Esophagus mucosa (tissue), 1 donor: ENCODE measurements at places on chromosomes 5 and 9. TPM values are rescaled to one million over a fixed set of nuclear protein-coding genes. Genes with fewer than 3 reads are reported as not detected.

DNA sequence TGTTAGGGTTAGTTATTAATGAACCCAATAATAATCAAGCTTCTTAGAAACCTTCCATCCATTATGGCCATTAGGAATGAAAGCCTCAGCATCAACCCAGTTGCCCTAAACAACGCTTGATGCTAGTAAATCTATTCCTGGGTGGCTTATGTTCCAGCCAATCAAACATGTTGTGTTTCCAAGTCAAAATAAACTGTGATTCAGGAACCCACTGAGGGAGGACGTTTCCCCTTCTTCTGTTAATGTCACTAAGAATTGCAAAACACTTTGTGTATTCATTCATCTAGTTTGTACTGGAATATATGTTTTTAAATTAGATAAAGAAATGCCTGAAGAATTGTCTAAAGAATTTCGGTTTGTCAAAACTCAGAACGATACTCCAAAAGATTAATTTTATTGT, 142.5 kb upstream of the MSX2 start:
- ATAC-seq = no peak

DNA sequence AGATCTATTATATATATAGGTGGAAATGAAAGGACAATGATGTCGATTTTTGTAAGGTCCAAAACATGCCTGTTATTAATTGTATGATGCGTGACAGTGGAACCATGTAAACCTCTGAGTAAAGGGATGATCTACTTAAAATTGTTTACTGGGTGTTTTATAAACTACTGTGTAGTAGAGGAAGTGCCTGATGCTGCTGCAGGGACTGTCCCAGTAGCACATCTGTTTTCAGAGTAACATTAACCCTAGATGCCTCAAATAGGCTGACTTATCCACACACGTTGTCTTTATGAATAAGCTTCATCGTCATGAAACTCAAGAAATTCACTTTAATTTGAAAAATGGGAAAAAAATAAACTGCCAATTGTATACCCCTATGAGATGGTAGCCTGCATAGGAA, 1.7 kb downstream of the CAMK4 start:
- no peak for ATAC-seq

GRCh38 chr5:100175346-100175745, 359.8 kb upstream of the FAM174A start:
- no peak for ATAC-seq

- no peak for ATAC-seq
Measured at GRCh38 chr9:121708768-121709488, 57.5 kb downstream of the DAB2IP start.

Gene GDA
- 0.52 TPM for total RNA-seq

Gene SNX30
- total RNA-seq = 8.5 TPM
